ENCODE measurements at places on chromosomes 3 and 15. TPM values are rescaled to one million over a fixed set of nuclear protein-coding genes. Genes with fewer than 3 reads are reported as not detected.

The EFHB gene
- 0.78 TPM for total RNA-seq

The ABI3BP gene
- total RNA-seq, result not detected

The ZBTB47 gene
- total RNA-seq, result 1.9 TPM

The BNC1 gene
- total RNA-seq, result not detected

- H3K36me3 ChIP-seq, result no peaks in the 10 kb centered on the region
- H3K27me3 ChIP-seq, result no peaks in the 10 kb centered on the region
- H3K27ac ChIP-seq, result no peak overlapping the region
- H3K4me3 ChIP-seq, result no peak overlapping the region
- DNase-seq, result no peak
These were observed 6.7 kb upstream of the SLC12A8 start for GRCh38 chr3:125219261-125219701.

Data from natural killer cell treated with Interleukin-12 subunit alpha and Interleukin-12 subunit beta and Interleukin-15 and Interleukin-18, amount 100 ng/mL, for 72 hours (primary cell).